Esophagus muscularis mucosa (tissue), 4 donors: ENCODE measurements at places on chromosomes 4 and X. TPM values are rescaled to one million over a fixed set of nuclear protein-coding genes. Genes with fewer than 3 reads are reported as not detected.

Gene RBM47
- 38.3 TPM for total RNA-seq

Gene CYSLTR1
- total RNA-seq, result 32.4 TPM

Gene VEGFC
- 4.2 TPM for total RNA-seq

Gene GNRHR
- total RNA-seq, result not detected

Gene ARAF
- total RNA-seq, result 42.4 TPM

Gene FAM114A1
- 145 TPM for total RNA-seq

Gene GRIA3
- 0.50 TPM for total RNA-seq

Gene NRK
- 2.7 TPM for total RNA-seq

Gene BBS12
- total RNA-seq, result 4.3 TPM

Gene HTN3
- total RNA-seq, result not detected

Gene GAGE2A
- total RNA-seq, result not detected

Gene FGG
- total RNA-seq, result not detected

Gene DMRTC1
- total RNA-seq, result not detected

Gene RS1
- total RNA-seq, result not detected

Gene TKTL1
- not detected for total RNA-seq

Gene NMU
- total RNA-seq, result not detected

Gene PRICKLE3
- total RNA-seq, result 12.5 TPM

Gene POU3F4
- total RNA-seq, result not detected

Gene RNF128
- total RNA-seq, result not detected

Gene OTUD6A
- total RNA-seq, result not detected

Gene KIF4A
- total RNA-seq, result 0.42 TPM

Gene HTR2C
- not detected for total RNA-seq

Gene KLKB1
- total RNA-seq, result 2.0 TPM

Gene HPF1
- 18.7 TPM for total RNA-seq

Gene MAGEC1
- total RNA-seq, result not detected

Gene WAS
- 9.9 TPM for total RNA-seq

Gene SEPSECS
- total RNA-seq, result 3.8 TPM

Gene FGF2
- 34.8 TPM for total RNA-seq

Gene CLDN22
- total RNA-seq, result not detected

Gene ZNF157
- not detected for total RNA-seq

Gene DAPP1
- total RNA-seq, result 1.2 TPM

Gene CDX4
- not detected for total RNA-seq

Gene ZGRF1
- total RNA-seq, result 3.3 TPM

Gene ATOH1
- not detected for total RNA-seq

Gene JCHAIN
- total RNA-seq, result 2.1 TPM

Gene KCNIP4
- total RNA-seq, result not detected

Gene DCAF4L1
- total RNA-seq, result under 0.01 TPM

Gene H2BW2
- total RNA-seq, result not detected

Gene CPZ
- 1.8 TPM for total RNA-seq

Gene SLC16A2
- 7.3 TPM for total RNA-seq

Gene GDPD2
- not detected for total RNA-seq

Gene CXCL3
- 2.2 TPM for total RNA-seq

Gene ANKRD17
- 58.1 TPM for total RNA-seq

Gene ALB
- not detected for total RNA-seq

Gene UCP1
- not detected for total RNA-seq

Gene PDK3
- total RNA-seq, result 63.4 TPM

Gene SMR3A
- not detected for total RNA-seq

Gene IGBP1
- 69.0 TPM for total RNA-seq

Gene CT83
- total RNA-seq, result not detected

Gene RPS6KA6
- total RNA-seq, result 4.7 TPM

Gene PCYT1B
- 9.3 TPM for total RNA-seq
